ENCODE measurements at places on chromosomes 6 and 20. TPM values are rescaled to one million over a fixed set of nuclear protein-coding genes. Genes with fewer than 3 reads are reported as not detected.

DNA sequence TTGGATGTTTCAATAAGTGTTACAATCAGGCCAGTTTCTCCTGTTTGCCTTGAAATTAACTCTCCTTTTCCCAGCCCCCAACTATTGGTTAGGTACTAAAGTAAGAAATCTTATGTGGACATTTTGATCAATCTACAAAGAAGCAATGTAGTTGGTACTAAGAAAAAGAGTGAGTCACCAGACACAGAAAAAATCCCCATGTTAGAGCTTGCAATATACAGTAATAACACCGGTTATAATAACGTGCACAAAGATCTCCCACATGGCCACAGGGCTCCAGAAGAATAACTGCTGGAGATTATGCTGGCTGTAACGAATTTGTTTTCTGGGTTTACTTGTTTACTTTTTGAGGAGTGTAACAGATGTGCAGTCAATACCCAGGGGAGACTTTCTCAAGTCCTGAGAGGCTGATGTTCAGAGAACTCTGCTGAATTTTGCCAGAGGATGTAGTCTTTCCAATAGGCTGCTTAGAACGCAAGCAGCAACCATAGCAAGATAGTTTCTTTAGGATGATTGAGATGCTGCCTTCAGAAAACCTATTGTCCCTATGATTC, 166.2 kb upstream of the SPACA1 start:
- no peak for DNase-seq

GRCh38 chr20:17525650-17526049, 5.5 kb downstream of the BFSP1 start:
- no peak for DNase-seq

DNA sequence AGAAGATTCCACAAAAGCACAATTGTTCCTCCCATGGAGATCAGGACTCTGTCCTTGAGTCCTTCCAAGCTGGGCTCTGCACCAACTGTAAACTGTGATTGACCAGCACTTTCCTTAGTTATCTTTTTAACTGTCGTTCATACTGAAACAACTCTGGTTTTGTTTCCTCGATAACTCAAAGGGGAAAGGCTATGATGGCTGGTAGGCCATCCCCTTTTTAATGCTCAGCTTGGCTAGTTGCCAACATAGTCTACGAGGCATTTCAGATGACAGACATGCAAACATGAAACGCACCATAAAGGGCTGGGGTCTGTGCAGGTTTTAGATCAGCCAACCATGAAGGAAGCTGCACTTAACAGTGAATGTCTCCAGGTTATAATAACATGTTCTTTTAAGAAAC, 497.1 kb upstream of the ARID1B start:
- DNase-seq, result no peak

NELFE gene
- 74.0 TPM for total RNA-seq

DNA sequence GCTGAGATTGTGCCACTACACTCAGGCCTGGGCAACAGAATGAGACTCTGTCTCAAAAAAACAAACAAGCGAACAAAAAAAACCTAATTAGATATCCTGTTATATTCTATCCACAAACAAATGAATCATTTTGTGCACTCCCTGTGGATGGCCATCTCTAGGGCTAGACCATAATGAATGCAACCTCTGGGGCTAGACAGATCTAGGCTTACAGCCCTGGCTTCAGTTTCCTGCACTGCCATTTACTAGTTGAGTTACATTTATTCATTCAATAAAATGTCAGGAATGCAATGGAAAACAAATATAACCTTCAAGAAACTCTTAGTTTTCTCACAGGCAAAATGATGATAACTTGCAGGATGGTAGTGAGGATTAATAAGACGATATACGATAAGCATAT, 6.6 kb upstream of the RNF8 start:
- DNase-seq, result no peak
